ENCODE measurements at places on chromosomes 12 and 14. TPM values are rescaled to one million over a fixed set of nuclear protein-coding genes. Genes with fewer than 3 reads are reported as not detected.

GRCh38 chr12:100395811-100396210, 38.9 kb downstream of the SLC17A8 start:
- DNase-seq = no peak
- H3K36me3 ChIP-seq = no peaks in the 10 kb centered on the region
- H3K27me3 ChIP-seq = no peaks in the 10 kb centered on the region
- no peak overlapping the region for H3K27ac ChIP-seq

DNA sequence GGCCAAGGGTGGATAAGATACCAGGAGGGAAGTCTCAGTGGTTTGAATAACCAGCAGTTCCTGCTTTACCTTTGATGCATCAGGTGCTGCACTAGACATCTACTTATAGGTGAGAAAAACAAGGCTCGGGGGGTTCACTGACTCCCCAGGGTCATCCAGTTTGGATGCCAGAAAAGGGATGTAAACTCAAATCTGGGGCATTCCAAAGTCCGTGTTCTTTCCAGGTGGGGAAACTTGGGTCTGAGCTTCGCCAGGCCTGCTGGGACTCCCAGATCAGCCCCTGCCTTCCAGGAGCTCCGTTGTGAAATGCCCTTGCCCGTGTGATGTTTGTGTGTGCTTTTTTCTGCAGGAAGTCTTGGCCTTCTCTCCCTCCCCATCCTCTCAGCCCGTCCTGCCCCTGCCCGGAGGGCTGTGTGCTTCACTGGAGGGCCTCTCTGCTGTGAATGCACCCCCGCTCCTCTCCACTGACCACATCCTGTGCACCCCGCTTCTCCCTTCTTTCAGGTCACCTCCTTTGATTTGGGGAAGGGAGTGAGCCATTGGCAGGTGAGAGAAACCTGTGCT, 42.1 kb downstream of the TSPAN9 start:
- H3K4me1 ChIP-seq = peaks cover 46% of the 10 kb centered on the region
- peak overlapping the region; percentile 52 for H3K27ac ChIP-seq
- no peaks in the 10 kb centered on the region for H3K36me3 ChIP-seq
- H3K4me3 ChIP-seq = no peak overlapping the region

DNA sequence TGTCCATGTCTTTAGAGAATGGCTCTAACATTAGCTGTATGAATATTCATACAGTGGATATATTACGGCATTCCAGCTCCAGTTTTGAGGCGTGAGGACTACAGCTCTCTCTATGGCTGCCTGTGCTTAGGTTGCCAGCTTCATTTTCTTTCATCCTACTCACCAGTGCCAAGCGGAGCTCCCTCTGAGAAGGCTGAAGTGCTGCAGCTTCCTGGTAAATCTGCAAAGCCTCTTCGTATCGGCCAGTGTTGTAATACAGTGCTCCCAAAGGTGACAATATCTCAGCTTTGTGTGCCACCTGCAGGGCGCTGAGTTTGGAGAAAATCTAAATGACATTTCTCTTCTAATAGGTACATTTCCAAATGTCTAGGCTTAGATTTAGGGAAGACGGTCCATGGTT, 19.8 kb upstream of the OVCH1 start:
- no peak overlapping the region for H3K4me3 ChIP-seq
- H3K27ac ChIP-seq = no peak overlapping the region
- peaks cover 8% of the 10 kb centered on the region for H3K36me3 ChIP-seq
- DNase-seq = no peak
- no peaks in the 10 kb centered on the region for H3K4me1 ChIP-seq

- no peaks in the 10 kb centered on the region for H3K27me3 ChIP-seq
- H3K27ac ChIP-seq = peak overlapping the region; percentile 98
- DNase-seq = peak; percentile 76
- H3K4me1 ChIP-seq = peaks cover 17% of the 10 kb centered on the region
Observed at GRCh38 chr14:102591372-102591943, 991 bp upstream of the RCOR1 start.

GRCh38 chr14:57816568-57817284, 49.2 kb downstream of the SLC35F4 start:
- H3K4me3 ChIP-seq = no peak overlapping the region
- no peaks in the 10 kb centered on the region for H3K36me3 ChIP-seq
- H3K4me1 ChIP-seq = no peaks in the 10 kb centered on the region
- DNase-seq = no peak

GRCh38 chr12:54701940-54702592, 53.9 kb upstream of the DCD start:
- H3K4me3 ChIP-seq = no peak overlapping the region
- H3K4me1 ChIP-seq = no peaks in the 10 kb centered on the region
- no peaks in the 10 kb centered on the region for H3K36me3 ChIP-seq
- no peak overlapping the region for H3K27ac ChIP-seq
- no peaks in the 10 kb centered on the region for H3K27me3 ChIP-seq

DNA sequence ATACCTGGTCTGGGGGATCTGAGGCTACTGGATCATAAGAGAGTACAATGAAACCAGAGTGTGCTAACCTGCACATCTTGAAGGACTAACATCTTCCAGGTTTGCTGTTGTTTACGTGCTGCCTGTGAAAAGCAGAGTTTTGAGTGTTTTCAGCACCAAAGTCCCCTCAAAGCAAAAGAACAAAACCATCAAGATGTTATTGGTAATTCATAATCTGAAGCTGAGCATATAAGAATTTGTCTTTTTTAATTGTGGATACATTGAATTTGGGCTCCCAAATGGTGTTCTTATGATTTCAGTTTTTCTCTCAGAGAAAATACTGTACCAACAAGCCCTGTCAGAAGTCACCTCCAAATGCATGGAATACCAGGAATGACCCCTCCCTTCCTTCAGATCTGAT, 110.2 kb downstream of the BTG1 start:
- H3K27ac ChIP-seq = no peak overlapping the region
- no peak overlapping the region for H3K4me3 ChIP-seq
- no peak for DNase-seq
- H3K27me3 ChIP-seq = no peaks in the 10 kb centered on the region

DNA sequence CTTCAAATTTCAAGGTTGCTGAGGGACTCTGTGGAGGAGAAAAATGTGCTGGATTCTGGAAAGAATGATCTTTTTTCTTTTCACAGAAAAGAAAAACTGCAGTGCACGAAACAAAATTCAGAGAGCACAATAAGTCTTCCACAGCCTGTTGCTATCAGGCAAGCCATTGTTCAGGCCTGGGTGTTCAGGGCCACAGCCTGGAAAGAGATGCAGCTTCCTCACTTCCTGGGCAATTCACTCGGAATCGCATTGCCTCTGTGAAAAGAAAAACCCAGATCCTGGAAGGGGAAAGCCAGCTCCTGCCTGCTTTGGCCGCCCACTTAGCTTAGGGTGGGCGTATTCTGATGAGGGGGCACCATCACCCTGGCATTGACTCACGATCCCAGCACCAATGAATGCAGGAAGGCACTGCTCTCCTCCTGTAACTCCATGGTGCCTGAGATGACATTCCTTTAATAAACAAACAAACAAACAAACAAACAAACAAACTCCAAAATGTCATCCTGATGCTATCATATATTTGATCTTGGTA, 863.9 kb downstream of the BCL11B start:
- H3K27ac ChIP-seq = no peak overlapping the region
- no peak for DNase-seq
- H3K4me3 ChIP-seq = no peak overlapping the region
- H3K4me1 ChIP-seq = no peaks in the 10 kb centered on the region
- H3K27me3 ChIP-seq = no peaks in the 10 kb centered on the region

DNA sequence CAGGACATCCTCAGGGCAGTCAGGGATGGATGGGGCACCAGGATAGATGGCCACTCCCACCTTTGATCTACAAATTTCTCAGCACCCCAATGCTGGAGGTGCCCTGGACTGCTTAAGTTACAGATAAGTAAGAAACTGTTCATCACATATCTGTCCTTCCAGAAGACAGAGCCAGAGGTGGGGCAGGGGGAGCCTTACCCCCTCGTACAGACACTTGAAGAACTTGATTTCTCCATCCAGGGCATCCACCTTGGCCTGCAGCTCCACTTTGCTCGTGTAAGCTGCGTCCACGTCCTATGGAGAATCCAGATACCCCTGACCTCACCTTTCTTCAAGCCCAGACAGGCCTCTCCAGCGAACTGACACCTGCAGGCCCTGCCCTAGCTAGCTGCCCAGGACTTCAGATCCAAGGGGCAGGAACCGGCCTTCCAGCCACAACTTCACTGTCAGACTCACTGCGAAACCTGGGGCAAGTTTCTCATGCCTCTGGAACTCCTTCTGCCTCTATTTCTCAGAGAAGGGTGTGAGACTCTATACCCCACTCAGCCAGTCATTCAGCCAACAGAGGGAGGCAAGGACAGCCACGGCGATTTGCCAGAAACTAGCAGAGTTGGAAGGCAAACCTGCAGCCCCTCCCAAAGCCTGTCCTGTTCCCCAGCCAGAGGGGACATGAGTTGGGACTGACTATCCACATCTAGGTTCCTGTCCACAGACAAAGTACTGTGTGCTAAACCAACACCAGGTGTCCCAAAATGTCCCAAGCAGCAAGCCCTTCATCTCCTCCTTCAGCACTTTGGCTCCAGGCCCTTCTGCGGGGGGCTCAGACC, 3.8 kb downstream of the KRT73 start:
- no peak overlapping the region for H3K27ac ChIP-seq
- DNase-seq = no peak
- H3K4me1 ChIP-seq = no peaks in the 10 kb centered on the region
- no peaks in the 10 kb centered on the region for H3K36me3 ChIP-seq

- H3K27ac ChIP-seq = no peak overlapping the region
- peaks cover 3% of the 10 kb centered on the region for H3K4me1 ChIP-seq
- peaks cover 10% of the 10 kb centered on the region for H3K27me3 ChIP-seq
Observed at GRCh38 chr12:4974217-4974616, 64.5 kb downstream of the KCNA1 start.

GRCh38 chr12:31118347-31119191, 44.9 kb downstream of the DDX11 start:
- H3K27me3 ChIP-seq = peaks cover 38% of the 10 kb centered on the region
- H3K4me3 ChIP-seq = peak overlapping the region; percentile 48
- H3K4me1 ChIP-seq = peaks cover 33% of the 10 kb centered on the region
- H3K27ac ChIP-seq = no peak overlapping the region
- DNase-seq = peak; percentile 75
- no peaks in the 10 kb centered on the region for H3K36me3 ChIP-seq

- no peak for DNase-seq
- H3K4me3 ChIP-seq = no peak overlapping the region
- H3K27ac ChIP-seq = no peak overlapping the region
Observed at GRCh38 chr14:99699085-99699760, 15.1 kb downstream of the CYP46A1 start.

DNA sequence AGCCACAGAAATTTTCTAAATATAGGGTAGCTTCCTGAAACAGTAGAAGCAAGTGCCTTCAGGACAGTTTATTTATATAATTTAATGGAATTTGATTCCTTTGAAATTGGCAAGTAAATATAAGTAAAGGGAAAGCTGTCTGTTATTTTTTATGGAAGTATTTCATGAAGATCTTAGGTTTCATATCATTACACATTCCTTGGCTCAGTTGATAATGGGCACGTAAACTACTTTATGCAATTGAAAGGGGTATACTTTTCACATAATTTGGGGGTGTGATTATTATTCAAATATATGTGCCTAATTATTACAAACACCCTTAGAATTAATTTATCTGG, 71.1 kb upstream of the RAP1B start:
- H3K27me3 ChIP-seq = no peaks in the 10 kb centered on the region
- no peaks in the 10 kb centered on the region for H3K36me3 ChIP-seq
- DNase-seq = no peak
- no peak overlapping the region for H3K4me3 ChIP-seq

DNA sequence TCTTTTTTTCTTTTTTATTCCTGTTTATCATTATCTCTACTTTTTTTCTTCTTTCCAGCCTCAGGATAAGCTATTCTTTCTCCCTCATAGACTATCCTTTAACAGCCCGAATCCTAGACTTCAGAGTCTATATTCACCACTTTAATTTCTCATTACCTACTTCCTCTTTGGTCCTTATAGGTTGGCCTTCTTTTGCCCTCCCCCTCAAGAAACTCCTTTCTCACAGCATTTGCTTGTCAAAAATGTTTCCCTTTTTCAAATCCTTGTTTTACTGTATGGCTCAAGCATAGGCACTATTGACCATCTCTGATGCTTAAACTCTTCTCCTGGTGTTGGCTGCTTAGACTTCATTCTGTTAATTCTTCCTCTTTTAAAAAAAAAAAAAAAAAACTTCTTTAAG, 52.5 kb downstream of the KIAA0586 start:
- peak; percentile 18 for DNase-seq
- H3K4me1 ChIP-seq = no peaks in the 10 kb centered on the region
- H3K4me3 ChIP-seq = no peak overlapping the region
- H3K27ac ChIP-seq = no peak overlapping the region
- H3K36me3 ChIP-seq = peaks cover 16% of the 10 kb centered on the region

DNA sequence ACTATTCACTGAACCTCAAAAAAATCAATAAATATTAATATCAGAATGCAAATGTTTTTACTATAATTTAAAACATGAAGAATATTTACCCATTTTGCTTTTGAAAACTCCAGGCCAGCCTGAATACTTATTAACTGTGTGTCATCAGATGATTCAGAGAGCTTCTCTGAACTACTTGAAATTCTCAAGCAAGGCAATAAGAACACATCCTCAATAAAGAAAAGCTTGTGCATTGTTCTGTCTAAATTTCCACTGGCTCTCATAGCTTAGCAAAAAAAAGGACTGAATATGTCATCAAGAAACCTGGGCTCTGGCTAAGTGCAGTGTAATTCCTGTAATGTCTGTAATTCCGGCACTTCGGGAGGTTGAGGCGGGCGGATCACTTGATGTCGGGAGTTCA, 194.1 kb downstream of the BTG1 start:
- H3K4me3 ChIP-seq = no peak overlapping the region
- DNase-seq = peak; percentile 11
- H3K36me3 ChIP-seq = no peaks in the 10 kb centered on the region
- H3K4me1 ChIP-seq = no peaks in the 10 kb centered on the region
- H3K27ac ChIP-seq = no peak overlapping the region

The TTC9 gene
- polyA plus RNA-seq = 6.5 TPM

The GALNT4 gene
- 2.7 TPM for polyA plus RNA-seq

The SETD1B gene
- 10.1 TPM for polyA plus RNA-seq

The TSPAN19 gene
- 0.58 TPM for polyA plus RNA-seq

The KCNH5 gene
- 0.04 TPM for polyA plus RNA-seq

The WNT1 gene
- polyA plus RNA-seq = 0.17 TPM

Data from muscle of leg (tissue), 16 donors.